Forelimb muscle (tissue), 1 donor: ENCODE measurements at places on chromosomes 4 and X.
A peak's percentile ranks its signal among the peaks of the same experiment; 100 is the strongest.

GRCh38 chr4:62028745-62029144 lies 828.6 kb downstream of the ADGRL3 start:
- DNase-seq, result no peak

DNA sequence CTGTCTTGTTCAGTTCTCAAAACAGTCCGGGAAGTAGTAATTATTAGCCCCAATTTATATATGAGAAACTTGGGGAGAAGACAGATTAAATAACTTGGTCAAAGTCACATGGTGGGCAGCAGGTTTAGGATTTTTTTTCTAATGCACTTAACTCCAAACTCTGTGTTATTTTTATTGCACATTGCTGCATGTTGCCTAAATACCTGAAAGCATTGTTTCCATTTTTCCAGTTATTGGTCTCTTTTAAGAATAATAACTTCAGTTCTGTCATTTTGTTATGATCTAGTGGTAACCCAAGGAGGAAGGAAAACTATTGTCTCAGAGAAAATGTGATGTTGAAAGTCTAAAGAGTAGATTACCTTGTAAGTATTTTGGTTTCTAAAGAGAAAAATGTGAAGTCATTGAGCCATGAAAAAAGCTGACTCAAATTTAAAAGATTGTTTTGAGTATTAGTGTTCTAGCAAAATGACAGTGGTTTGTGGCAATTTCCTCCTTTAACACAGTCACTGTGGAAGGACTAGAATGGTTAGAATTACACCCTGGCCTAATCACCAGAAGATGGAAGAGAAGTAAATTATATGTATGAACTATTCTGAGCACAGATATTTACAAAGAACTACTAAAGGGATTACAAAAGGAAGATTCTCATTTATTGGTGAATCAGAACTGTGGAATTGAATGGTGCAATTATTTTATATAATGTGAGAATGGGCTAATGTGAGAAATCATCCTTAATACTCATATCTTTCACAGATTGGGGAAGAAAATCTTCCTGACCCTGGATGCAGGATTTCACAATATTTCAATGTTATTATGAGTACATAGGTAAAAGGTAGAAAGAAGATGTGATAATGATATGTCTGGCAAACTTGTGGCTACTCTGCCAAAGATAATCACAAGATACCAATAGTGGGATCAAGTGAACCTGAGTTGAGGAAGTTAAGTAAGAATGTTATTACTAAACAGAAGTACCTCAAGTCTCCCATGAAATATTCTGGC lies 21.7 kb upstream of the CXCL8 start:
- DNase-seq, result no peak

DNA sequence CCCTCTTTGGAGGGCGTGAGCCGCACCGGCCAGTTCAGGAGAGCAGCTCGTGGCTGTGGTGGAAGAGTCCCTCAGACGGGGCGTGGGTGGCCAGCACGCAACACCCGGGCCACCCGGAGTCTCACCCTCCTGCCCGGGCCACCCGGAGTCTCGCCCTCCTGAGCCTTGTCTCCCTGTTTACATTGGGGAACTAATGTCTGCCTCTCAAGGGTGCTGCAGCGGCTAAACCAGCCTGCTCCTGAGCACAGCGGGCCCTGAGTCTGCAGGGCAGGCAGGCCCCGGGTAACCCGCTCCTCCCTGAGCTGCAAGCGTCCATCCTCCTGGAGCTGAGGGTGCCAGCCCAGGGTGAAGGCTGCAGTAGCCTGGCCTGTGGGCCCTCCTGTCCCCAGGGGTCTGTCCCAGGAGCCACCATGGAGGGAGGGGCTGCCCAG lies 3.0 kb downstream of the PDE6B start:
- no peak for DNase-seq

DNA sequence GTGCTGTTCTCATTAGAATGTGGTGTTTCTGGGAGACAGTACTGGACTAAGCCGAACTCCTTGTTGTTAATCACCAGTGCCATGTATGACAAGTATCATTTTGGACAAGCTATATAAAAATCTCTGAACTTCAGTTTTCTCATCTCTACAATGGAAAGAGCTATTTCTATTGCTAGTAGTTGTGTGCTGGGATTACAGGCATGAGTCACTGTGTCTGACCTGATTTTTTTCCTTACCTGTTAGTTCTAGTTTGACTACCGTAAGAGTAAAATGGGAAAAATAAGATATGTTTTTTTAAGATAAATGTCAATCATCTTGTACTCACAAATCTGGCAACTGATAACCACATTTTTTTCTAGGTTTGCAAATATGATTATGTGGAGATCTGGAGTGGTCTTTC lies 192.3 kb downstream of the TLL1 start:
- no peak for DNase-seq

- DNase-seq, result no peak
Observed at GRCh38 chr4:6367371-6367851, 97.8 kb downstream of the WFS1 start.

DNA sequence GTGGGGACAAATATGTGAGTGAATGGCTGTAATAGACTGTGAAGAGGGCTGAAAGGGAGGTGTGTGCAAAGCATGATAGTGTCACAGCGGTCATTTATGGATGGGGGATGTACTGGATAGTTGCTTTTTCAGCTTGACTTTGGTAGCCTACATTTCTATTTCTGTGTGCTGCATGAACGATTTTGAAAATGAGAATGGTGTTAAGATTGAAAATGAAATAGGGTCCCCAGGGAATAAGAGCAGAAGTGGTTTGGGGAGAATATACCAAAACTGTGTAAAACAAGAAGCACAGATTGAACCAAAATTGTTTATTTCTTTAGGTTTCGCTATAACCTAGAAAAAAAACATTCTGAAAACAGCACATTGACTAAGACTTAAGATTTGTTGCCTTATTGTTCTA lies 58.8 kb upstream of the CLNK start:
- no peak for DNase-seq

DNA sequence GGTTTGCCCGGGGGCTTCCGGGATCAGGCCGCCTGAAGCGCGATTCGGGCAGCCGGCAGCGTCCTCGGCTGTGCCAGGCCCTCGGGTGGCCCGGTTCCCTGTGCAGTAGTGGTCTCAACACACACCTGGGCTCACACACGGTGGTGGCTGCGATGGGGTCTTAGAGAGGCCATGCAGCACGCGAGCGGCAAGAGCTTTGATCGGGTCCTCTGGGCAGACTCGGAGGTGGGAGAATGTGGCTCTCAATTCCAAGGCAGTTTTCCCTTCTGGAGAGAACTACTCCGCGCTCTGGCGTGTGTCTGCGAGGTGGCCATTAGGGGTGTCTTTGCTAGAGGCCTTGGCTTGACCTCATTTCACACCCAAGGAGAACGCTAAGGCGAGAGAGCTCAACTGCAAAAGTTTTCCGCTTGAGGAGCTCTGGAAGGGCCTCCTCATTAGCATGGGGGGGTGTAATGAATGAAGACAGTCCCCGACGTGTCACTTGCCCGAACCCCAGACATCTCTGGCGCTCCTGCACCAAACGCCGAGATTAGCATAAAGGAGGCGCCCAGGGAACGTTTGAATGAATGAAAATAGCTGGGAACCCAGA lies 771 bp upstream of the RBPJ start:
- DNase-seq, result no peak

- no peak for DNase-seq
Observed at GRCh38 chr4:16026160-16026761, 57.6 kb downstream of the PROM1 start.

DNA sequence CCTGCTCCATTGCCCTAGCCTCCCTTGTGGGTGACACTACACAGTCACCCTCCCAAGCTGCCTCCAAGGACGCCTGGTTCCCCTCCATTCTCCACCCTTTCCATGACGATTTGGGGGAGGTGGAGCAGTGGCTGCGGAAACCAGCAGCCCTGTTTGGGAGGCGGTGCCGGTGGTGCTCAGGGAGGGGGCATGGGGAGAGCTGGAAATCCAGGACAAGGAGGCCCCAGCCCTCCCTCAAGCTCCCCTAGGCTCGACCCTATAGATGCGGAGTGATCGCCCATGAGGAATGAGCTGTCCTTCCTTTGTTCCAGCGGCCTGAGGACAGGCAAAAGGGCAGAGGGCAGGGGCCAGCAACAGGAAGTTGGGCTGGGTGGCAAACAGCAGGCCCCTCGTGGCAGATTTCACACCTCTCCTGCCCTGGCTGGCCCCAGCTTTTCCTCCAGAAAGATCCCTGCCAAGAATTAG lies 3.6 kb upstream of the RENBP start:
- DNase-seq, result no peak

GRCh38 chr4:100828986-100829685 lies 311.3 kb upstream of the EMCN start:
- DNase-seq, result no peak

GRCh38 chrX:150982788-150983520 lies at the start of gene HMGB3:
TSS of gene HMGB3 (plus strand) at chrX:150983335. CDS start at chrX:150985600, 2,265 bp downstream.
- DNase-seq, result peak; percentile 38

DNA sequence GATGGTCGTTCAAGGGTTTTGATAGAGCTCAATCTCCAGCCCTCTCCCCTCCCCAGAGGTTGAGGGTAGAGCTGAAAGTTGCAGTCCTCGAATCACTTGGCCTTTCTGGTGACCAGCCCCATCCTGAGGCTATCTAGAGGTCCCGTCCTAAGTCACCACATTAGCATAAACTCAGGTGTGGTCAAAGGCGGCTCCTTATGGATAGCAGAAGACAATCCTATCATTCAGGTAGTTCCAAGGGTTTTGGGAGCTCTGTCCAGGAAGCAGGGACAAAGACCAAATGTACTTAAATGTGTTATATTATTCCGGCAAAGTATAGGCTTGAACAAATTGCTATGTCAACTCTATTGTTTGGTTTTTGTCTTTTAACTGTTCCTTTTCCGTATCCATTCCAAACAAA lies 30.6 kb downstream of the PDK3 start:
- DNase-seq, result no peak

- DNase-seq, result peak; percentile 11
Observed at GRCh38 chr4:174256277-174256713, 27.2 kb downstream of the FBXO8 start.

DNA sequence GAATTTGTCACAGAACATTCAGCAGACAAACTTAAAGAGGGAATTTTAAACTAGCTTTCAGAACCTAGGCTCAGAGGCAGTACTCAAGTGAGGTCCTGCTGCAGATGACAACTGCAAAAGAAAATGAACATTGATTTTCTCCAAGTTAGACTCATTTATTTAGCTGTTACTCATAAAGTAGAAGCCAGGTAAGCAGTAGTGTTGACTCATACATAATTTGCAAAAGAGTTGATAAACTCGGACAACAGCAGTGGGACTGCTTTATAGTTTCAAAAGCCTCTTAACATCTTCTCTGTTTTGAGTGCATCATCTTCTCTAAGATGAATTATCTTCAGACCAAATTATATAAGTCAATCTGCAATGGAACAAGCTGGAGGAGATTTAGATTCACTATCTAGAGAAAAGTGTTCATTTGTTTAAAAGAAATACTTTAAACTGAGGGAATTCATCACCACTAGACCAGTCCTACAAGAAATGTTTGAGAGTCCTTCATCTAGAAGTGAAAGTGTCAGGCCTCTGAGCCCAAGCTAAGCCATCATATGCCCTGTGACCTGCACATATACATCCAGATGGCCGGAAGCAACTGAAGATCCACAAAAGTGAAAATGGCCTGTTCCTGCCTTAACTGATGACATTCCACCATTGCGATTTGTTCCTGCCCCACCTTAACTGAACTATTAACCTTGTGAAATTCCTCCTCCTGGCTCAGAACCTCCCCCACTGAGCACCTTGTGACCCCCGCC lies 49.5 kb downstream of the COQ2 start:
- DNase-seq, result no peak

DNA sequence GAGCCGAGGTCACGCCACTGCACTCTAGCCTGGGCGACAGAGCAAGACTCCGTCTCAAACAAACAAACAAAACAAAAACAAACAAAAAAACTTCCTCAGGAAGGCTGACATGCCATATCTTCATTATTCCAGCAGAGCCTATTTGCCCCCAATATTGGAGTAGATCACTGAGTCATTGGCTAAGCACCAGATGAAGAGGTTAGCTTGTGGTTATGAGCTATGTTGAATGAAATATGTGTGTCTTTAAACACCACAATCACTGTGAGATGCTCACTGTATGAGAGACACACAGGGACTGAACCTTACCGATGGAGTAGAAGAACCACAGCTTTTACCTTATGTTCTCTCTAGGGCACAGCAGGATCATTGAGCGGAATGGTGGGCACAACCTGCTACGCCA lies 122.1 kb upstream of the EOLA2 start:
- no peak for DNase-seq

DNA sequence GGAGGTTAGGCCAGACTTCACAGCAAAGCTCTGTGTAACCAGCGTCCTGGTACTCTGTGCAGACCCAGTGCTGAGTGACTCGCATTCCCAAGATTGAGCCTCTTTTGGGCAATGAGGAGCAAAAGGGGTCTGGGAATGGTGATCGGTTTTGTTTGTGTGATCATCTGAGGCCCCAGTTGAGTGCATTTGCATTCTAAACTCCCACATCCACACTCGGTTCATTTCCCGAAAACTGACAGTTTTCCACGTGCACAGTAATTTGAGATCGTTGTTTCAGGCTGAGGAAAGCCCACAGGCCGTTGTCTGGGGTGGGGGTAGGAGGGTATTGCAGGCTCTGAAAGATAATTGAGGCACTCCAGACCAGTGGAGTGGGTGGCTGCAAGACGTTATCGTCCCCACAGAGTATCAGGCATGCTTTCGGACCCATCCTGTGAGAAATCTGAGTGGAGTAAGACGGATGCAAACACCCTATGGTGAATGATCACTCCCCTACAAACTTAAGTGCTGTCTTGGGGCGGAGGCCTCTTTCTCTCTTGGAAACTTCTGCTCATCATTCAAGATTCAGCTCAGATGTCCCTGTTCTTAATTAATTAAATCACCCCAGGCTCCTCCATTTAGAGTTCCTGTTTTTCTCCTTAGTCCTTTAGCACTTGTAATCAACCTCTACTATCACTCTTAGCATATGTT lies 96.1 kb downstream of the AFF1 start:
- no peak for DNase-seq

DNA sequence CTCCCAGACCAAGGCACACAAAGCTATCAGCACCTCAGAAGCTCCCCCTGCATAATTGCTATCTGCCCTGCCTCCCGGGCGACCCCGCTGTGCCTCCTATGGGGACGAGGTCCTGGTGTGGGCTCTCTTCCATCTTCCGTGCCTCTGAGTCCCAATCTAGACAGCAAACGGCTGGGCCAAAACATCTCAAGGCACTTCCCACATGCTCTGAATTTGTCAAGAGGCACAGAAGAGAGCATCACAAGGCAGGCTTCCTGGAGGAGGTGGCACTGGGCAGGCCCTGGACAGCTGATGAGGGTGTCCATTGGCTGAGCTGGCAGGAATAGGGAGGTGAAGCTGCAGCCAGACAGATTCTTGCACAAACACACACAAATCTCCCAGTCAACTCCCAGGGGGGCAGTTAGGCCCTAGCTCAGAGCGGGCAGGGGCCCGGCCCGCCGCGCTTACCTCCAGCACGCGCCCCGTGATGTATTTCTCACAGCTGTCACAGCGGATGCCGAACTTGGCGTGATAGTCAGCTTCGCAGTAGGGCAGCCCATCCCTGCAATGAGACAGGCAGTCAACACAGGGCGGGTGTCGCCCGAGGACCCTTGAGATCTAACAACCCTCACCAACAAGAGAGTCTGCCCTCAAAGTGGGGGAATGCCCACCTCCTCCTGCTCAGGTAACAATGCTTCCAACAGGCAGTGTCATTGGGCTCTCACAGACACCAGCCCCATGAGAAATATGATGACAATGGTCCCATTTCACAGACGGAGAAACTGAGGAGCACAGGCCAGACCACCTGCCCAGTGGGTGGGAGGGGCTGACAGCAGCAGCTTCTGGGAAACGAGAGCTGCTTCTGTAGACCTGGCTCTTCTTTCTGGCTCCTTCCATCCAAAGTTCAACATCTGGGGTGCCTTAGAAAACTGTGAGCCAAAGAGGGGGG lies 81.2 kb downstream of the ABLIM2 start:
- DNase-seq, result no peak
